ENCODE measurements at places on chromosomes 1 and 21. TPM values are rescaled to one million over a fixed set of nuclear protein-coding genes. Genes with fewer than 3 reads are reported as not detected.

The ADCY10 gene
- 0.05 TPM for total RNA-seq

The ARPC5 gene
- total RNA-seq = 158 TPM

The CFAP141 gene
- not detected for total RNA-seq

The TTLL10 gene
- not detected for total RNA-seq

The S100B gene
- total RNA-seq = not detected

The CFHR4 gene
- total RNA-seq = not detected

The RIPPLY3 gene
- 0.27 TPM for total RNA-seq

The POTED gene
- total RNA-seq = not detected

The OXCT2 gene
- 1.2 TPM for total RNA-seq

The DISP1 gene
- 0.81 TPM for total RNA-seq

The LGR6 gene
- total RNA-seq = 0.05 TPM

The PROK1 gene
- not detected for total RNA-seq

The DNM3 gene
- 1.2 TPM for total RNA-seq

The RPL22 gene
- total RNA-seq = 433 TPM

All from activated CD4-positive, alpha-beta memory T cell treated with anti-CD3 and anti-CD28 coated beads for 36 hours (primary cell).